ENCODE measurements at places on chromosomes 3 and 15. TPM values are rescaled to one million over a fixed set of nuclear protein-coding genes. Genes with fewer than 3 reads are reported as not detected.

DNA sequence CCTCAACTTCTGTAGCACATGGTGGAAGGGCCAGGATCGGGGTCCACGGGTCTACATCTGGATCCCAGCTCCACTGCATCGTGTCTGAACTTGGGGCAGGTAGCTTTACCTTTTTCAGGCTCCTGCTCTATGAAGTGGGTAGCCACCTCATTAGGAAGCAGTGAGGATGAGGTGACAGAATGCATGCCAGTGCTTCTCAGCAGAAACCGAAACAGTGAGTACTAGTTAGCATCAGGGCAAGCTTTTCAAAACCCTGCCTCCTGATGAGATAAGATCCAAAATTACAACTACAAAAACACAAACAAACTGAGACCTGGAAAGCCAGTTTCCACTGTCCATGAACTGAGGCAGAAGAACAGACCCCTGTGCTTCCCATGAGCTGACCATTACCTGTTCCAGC lies 77.4 kb downstream of the ANXA2 start:
- no peaks in the 10 kb centered on the region for H3K4me1 ChIP-seq
- H3K4me3 ChIP-seq, result no peak overlapping the region
- H3K36me3 ChIP-seq, result no peaks in the 10 kb centered on the region
- no peak overlapping the region for H3K27ac ChIP-seq
- no peaks in the 10 kb centered on the region for H3K27me3 ChIP-seq

DNA sequence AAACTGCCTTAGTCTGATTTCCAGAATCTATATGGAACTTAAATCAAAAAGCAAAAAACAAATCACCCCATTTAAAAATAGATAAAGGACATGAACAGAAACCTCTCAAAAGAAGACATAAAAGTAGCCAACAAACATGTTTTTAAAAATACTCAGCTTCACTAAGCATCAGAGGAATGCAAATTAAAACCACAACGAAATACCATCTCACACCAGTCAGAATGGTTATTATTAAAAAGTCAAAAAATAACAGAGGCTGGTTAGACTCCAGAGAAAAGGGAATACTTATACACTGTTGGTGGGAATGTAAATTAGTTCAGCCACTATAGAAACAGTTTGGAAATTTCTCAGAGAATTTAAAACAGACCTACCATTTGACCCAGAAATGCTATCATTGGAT lies 367.9 kb downstream of the ZIC4 start:
- no peaks in the 10 kb centered on the region for H3K36me3 ChIP-seq
- DNase-seq, result no peak
- no peaks in the 10 kb centered on the region for H3K27me3 ChIP-seq

The SENP5 gene
- total RNA-seq, result 27.3 TPM

The MED12L gene
- 24.0 TPM for total RNA-seq

The GHSR gene
- total RNA-seq, result not detected

DNA sequence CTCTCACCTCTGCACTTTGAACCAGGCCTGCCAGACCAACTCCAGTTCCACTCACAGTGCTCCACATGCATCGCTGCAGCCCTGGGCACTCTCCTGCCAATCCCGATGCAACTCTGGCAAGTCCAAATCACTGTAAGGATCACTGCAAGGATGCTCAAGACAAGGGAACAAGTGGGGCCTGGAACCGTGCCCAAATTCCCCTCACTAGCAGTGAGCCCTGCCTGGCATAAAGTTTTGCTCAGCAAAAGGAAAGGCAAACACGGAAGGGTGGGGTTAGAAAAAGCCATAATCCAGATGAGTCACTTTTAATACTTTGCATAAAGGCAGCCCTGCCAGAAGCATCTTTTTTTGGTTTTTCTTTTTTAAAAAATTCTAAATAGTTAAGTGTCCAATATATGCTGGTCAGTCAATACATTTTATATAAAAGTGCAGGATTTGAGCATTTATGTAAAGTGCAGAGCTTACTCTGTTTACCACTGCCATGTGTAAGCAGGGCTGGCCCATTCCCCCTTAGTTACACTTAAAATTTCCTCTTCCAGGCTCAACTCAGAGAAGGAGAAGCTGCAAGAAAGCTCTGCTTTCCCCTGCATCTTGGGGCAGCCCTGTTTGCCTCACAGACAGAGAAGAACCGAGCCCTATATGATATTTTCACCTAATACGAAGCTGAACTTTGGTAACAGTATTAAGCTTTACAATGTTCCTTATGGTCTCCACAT lies 102.2 kb downstream of the CD47 start:
- H3K36me3 ChIP-seq, result no peaks in the 10 kb centered on the region
- H3K27ac ChIP-seq, result no peak overlapping the region
- H3K27me3 ChIP-seq, result no peaks in the 10 kb centered on the region
- no peak for DNase-seq

GRCh38 chr15:51760805-51761204 lies 9.4 kb downstream of the TMOD2 start:
- no peak for DNase-seq
- H3K27ac ChIP-seq, result no peak overlapping the region
- H3K36me3 ChIP-seq, result no peaks in the 10 kb centered on the region
- H3K4me3 ChIP-seq, result no peak overlapping the region
- no peaks in the 10 kb centered on the region for H3K4me1 ChIP-seq

- no peaks in the 10 kb centered on the region for H3K27me3 ChIP-seq
- DNase-seq, result no peak
- H3K36me3 ChIP-seq, result no peaks in the 10 kb centered on the region
Measured at GRCh38 chr15:82900511-82901060, 51.9 kb downstream of the HOMER2 start.

The CTXN2 gene
- total RNA-seq, result not detected
